ENCODE measurements at places on chromosomes 16 and 17.

GRCh38 chr16:21166561-21166961 is 8.1 kb downstream of the LDAF1 start:
- no peaks in the 10 kb centered on the region for H3K27me3 ChIP-seq
- H3K36me3 ChIP-seq: peaks cover 29% of the 10 kb centered on the region
- DNase-seq: no peak
- H3K4me1 ChIP-seq: peaks cover 22% of the 10 kb centered on the region
- H3K4me3 ChIP-seq: no peak overlapping the region
- no peak overlapping the region for H3K27ac ChIP-seq

DNA sequence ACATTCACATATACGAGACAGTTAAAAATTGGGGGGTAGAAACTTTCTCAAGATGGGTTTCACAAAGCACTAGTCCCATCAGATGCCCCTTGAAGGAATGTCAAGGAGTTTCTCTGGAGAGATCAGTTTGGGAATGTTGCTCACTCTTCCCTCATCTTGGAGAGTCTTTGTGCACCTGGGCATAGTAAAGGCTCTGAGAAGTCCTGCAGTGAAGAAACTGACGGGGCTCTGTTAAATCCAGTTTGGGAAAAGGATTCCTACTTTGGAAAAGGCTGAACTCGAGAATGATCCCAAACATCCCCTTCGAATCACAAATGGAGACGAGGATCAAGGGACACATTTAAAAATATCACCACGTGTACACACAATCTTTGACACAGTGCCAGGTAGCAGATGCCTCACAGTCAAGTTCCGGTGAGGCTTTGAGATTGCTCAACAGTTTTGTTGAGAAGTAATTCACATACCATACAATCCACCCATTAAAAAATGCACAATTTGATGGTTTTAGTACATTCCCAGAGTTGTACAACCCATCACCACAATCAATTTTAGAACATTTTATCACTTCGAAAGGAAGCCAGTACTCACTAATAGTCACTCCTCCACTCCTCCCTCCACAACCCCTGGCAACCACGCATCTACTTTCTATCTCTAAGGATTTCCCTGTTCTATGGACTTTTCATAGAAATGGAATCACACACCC is 203.4 kb upstream of the FOXF1 start:
- no peak for DNase-seq
- H3K4me1 ChIP-seq: no peaks in the 10 kb centered on the region
- H3K27ac ChIP-seq: no peak overlapping the region
- no peak overlapping the region for H3K4me3 ChIP-seq

- H3K4me3 ChIP-seq: no peak overlapping the region
- H3K36me3 ChIP-seq: no peaks in the 10 kb centered on the region
- peaks cover 3% of the 10 kb centered on the region for H3K4me1 ChIP-seq
Measured at GRCh38 chr16:57009643-57010170, 20.4 kb downstream of the NLRC5 start.

- no peak overlapping the region for H3K4me3 ChIP-seq
- no peak for DNase-seq
- H3K27me3 ChIP-seq: no peaks in the 10 kb centered on the region
- H3K4me1 ChIP-seq: no peaks in the 10 kb centered on the region
Measured at GRCh38 chr16:15597822-15598647, 44.9 kb downstream of the MARF1 start.
